ENCODE measurements at places on chromosomes 6 and 20.

DNA sequence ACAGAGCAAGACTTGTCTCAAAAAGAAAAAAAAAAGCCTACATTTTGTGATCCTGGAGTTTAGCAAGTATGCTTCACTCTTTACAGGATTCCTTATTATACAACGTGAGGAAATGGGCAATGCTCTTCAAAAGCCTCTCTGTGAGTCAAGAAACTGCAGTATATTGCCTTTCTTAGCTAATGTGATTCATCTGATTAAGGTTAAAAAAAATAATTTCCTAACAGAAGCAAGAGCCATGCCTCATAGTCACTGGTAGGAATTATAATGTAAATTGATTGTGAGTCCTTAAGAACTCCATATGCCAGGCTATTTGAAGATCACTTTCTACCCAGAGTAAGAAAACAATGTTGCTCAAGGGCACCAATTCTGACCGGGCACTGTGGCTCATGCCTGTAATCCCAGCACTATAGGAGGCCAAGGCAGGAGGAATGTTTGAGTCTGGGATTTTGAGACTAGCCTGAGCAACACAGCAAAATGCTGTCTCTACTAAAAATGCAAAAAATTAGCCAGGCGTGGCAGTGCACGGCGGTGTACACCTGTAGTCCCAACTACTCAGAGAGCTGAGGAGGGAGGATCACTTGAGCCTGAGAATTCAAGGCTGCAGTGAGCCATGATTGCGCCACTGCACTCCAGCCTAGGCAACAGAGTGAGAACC lies 43.3 kb downstream of the SLC26A8 start:
- no peak for DNase-seq

DNA sequence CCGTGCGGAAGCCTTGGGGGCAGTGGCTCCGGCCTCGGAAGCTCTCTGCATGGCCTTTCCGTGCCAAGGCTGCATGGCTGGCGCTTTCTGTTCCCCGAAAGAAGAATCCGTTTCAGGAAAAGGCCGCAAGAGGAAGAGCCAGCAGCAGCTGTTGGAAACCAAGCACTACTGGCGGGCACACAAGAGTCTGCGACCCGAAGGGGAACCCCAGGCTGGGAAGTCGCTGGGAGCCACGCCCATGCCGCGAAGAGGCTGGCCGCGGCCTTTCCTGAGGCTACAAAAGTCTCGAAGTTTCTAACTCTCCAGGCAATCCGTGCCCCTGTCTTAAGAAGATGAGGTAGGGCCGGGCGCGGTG lies at the start of gene CGAS:
TSS of gene CGAS (minus strand) at position 191 of the 355 bp plus-strand sequence. CDS start at position 75, 116 bp downstream.
- DNase-seq = no peak

DNA sequence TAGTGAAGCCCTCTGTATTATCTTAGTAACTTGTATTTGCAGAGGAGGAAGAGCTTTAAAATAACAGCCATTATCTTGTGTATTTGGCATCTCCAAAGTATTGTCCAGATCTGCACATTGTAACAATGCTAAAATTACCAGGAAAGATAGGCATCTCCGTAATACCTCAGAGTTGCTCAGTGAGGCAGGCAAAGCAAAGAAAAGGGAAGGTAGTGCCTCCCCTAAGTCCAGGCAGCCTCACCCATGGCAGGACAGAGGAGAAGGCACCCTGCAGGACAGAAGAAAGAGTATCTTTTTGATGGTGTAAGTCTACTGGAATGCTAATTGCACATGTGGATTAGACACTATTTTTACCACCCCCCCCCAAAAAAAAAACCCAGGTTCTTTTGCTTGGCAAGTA lies 13.6 kb upstream of the SSTR4 start:
- no peak for DNase-seq

GRCh38 chr20:62804627-62805154 lies at the start of gene OGFR:
Gene OGFR (plus strand): TSS chr20:62804835. CDS start chr20:62804860, 25 bp downstream.
- peak; percentile 85 for DNase-seq

- no peak for DNase-seq
Observed at GRCh38 chr6:68741501-68742386, 106.7 kb downstream of the ADGRB3 start.

DNA sequence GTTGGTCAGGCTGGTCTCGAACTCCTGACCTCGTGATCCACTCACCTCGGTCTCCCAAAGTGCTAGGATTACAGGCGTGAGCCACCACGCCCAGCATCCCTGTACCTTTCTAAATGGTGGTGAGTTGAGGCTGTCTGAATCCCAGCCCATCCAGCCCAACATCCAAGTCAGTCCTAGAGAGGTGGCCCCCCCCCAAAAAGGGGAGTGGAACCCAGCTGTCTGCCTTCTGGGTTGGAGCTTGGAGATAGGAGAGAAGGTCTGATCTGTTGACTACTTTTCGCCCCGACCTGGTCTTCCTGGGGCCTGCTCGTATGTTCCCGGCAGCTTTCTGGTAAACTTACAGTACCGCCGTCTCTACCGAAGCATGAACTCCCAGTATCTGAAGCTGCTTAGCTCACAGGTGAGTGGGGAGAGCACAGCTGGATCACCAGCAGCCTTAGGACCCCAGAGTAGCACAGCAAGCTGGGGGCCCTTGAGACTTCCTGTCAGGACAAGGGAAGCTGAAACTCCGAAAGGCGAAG lies 5.6 kb downstream of the CTSA start:
- DNase-seq = no peak

GRCh38 chr6:6509284-6509683 lies 79.2 kb upstream of the LY86 start:
- no peak for DNase-seq

- no peak for DNase-seq
Observed at GRCh38 chr6:16326971-16327776, 88.8 kb downstream of the GMPR start.

- no peak for DNase-seq
Observed at GRCh38 chr20:4861961-4862360, 139.3 kb downstream of the SLC23A2 start.

DNA sequence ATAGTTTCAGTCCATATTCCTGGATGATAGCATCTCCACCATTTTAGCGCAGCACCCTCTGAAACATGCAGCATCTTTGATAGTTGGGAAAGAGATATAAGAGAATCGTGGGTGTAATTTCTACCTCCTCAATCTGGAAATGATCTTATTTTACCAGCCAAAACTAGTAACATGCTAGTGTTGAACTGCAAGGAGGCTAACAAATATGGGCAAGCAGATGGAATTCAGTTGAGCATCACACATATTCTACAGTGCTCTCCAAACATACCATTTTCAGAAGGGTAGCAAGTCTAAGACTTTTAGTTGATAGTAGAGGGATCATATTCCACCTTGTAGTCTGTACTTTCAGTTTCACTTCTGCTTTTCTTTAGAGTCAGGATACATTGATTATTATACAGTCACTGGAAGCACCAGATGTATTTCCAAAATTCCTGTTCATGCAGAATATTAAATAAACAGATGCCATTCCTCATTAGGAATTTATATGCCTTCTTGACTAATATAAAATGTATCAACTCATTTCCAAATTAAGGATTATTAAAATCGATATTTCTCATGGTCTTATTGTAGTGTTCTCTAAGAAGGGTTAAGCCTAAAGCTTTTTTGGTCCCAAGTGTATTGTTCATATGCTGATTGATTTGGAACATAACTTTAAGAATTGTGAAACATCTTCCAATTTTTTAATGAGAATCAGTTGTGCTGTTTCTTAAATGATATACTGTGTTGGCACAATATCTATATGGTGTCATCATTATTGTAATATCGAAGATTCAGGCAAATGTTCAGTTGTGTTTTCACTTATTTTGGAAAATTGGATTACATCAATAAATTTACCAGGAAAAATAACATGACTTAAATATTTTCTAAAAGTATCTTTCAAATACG lies 362.0 kb downstream of the CENPW start:
- no peak for DNase-seq

DNA sequence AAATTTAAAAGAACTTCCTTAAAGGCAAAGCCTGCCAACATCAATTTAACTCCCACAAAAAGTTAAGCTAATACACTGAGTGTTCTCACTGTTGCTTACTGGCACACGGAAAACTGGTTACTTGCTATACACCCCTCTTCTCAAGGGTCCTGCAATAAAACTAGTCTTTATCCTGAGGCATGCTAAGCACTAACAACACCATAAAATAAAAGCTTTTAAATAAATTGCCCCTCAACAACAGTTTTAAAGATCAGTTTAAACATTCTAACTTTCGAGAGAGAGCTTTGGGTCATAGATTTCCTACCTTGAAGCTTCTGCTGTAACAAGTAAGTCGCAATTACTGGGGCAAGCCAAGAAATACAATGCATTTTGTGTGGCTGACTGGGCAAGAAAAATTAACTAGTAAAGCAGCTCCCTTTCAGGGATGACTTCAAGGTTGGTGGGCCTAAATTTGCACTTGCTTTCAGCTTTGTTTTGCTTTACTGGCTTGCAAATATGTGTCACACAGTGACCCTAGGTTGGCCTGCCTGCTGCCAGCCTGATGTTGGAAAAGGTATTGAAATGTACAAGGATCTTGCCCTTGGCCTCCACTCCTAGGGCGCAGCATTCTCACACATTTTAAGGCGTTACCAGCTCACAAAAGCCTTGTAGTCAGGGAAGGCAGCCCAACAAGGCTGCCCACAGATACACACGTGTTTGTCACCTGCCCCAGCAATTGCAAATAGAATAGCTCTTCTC lies 4.0 kb upstream of the HEY2 start:
- DNase-seq = no peak

DNA sequence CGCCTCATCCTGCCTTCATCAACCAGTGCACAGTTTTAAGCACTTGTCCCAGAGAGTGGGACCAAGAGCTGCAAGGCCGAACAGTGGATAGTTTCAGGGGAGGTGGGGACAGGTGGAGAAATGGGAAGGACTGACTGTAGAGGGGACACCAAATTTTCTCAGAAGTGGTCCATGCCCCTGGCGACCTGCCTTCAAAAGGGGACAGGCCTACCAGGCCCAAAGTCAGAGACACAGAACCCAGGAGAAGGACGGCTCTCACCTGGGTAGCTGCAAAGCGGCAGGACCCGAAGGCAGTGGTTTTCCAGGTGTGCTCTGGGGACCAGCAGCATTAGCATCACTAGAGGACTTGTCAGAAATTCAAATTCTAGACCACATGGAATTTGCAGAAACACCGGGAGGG lies 5.8 kb downstream of the TFEB start:
- DNase-seq = no peak

GRCh38 chr6:93639126-93639525 lies 219.8 kb upstream of the EPHA7 start:
- DNase-seq = no peak

DNA sequence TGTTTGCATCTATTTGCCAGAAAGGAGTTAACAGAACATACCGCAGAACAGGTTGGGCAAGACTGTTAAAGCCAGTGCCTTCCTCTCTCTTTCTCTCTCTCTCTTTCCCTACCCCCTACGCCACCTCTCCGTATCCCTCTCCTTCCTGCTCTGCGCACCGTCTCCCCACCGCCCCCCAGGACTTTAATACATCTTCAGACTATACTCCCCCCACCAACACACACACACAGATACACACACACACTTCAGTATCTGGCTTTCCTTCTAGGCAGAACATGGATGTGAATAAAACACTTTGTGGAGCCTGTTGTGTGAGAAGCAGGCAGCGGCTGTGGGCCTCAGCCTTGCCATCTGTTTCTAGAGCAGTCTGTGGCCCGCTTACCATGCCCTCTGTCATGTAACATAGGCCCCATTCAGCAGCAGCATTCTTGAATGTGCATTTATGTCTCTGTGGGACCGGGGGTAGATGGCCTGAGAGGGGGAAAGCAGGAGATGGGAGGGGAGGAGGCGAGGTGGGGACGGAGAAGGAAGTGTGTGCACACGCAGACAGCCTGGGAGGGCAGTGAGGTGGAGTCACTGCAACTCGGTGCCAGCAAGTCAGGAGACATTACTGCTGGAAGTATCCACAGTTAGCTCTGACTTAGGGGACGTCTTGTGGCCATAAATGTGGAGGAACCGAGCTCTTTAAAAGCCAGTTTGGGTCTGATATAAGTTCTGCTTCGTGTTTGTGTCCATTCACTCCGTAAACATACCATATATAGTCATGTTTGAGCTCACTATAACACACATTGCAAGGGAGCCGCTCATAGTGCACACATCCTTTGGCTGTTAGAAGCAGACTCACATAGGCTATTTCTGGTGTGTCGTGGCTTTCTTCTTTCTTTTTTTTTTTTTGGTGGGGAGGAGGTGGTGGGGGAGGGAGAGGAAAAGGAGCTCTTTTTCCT lies 38.4 kb downstream of the RREB1 start:
- no peak for DNase-seq

- DNase-seq = no peak
Observed at GRCh38 chr6:12958052-12958706, 241.6 kb downstream of the PHACTR1 start.

GRCh38 chr6:35757456-35758123 lies 18.8 kb upstream of the CLPSL2 start:
- DNase-seq = no peak

DNA sequence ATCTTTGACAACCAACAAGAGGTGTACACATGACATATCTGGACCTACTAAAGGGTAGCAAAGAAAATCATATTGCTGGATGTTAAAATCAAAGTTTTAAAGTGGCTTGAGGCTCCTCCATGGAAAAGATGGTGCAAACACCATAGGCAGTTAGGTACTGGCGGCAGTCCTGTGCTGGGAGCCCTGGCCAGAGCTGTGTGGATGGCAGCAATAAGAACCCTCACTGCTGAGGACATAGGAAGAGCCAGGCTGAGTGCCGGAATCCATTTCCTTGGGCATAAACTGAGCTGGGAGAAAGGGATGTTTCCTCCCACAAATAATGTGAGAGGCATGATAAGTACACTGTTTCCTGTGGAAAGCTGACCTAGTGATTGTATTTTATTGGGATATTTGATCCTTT lies 89.9 kb downstream of the ARID1B start:
- no peak for DNase-seq

DNA sequence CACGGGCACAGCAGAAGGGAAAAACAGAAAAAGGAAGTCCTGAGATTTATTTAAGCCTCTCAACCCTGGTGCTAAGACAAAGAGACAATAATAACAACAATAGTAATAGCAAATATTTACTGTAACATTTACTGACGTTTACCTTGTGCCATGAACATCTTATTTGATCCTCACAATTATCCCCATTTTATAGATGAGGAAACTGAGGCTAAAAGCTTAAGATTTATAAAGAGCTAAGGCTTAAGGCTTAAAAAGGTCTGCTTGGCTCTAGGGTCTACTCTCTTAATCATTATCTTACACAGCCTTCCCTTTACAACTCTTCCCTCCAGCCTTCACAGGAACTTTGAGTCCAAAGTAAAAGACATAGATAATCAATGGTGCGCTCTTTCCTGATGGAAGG lies 3.3 kb downstream of the WFDC3 start:
- no peak for DNase-seq

DNA sequence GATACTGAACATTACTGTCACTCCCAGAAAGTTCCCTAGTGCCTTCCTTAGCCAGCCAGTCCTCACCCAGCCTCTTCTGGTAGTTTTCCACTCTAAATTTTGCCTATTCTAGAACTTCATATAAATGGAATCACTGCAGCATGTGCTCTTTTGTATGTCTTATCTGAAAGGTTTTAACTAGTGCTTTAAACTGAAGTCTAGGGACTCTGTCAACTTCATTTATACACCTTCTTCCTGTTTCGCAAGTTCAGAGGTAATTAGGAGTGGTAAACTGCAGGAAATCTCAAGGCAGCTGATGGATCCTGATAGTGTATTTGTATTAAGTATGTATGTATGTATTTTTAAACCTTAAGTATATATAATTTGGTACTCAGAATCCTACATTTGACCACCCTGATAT lies 94.3 kb downstream of the TCP11 start:
- no peak for DNase-seq

GRCh38 chr20:60085551-60086132 lies 127.4 kb downstream of the CDH26 start:
- no peak for DNase-seq

GRCh38 chr6:93575495-93576267 lies 156.3 kb upstream of the EPHA7 start:
- no peak for DNase-seq
